Muscle of back (tissue), 13 donors: ENCODE measurements at places on chromosomes 5 and 9. TPM values are rescaled to one million over a fixed set of nuclear protein-coding genes. Genes with fewer than 3 reads are reported as not detected.

DNA sequence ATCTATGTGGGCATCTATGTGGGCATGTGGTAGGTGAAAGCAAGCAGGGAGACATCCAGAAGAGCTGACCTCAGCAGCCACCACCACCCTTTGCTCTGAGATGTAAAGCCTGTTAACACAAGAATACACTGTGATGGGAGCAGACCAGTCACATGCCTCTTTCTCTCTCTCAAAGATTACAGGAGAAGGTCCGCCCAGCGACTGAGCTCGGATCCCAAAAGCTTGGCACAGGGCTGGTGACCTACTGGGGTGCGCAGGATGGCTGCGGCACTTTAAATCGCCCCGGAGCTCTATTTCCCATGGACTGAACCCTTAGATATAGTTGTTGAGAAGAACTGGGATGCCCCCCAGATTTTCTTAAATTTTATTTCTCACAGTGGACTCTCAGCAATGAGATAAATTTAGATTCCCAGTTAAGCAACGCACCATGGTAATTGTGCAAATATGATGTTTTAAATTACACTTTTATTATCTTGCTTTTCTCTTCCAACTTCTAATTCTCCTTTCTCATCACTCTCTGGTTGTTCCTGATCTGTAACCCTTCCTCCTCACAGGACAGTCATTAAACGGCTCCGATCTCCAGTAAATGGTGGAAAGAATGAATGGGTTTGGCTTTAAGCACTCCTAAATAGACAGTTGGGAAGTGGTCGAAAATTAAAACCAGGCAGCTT lies 37.7 kb upstream of the ICE1 start:
- no peak for DNase-seq

GRCh38 chr9:97851446-97851883 lies 1.6 kb upstream of the FOXE1 start:
- DNase-seq = no peak

DNA sequence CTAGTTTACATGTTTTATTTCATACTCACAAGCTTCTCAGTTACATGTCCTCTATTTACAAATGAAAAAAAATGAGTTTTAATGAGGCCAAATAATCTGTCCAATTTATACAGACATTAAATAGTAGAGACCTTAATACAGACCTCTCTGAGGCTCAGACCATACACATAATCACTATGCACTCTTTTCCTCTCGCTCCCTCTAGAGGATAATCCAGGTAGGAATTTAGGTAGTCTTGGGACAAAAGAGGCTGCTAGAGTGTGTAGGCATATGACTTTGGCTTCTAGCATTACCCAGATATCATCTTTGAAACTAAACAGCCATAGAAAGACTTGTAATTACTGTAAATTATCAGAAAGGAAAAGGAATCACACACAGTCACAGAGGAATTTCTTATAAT lies 444.7 kb downstream of the HINT1 start:
- DNase-seq = peak; percentile 2

DNA sequence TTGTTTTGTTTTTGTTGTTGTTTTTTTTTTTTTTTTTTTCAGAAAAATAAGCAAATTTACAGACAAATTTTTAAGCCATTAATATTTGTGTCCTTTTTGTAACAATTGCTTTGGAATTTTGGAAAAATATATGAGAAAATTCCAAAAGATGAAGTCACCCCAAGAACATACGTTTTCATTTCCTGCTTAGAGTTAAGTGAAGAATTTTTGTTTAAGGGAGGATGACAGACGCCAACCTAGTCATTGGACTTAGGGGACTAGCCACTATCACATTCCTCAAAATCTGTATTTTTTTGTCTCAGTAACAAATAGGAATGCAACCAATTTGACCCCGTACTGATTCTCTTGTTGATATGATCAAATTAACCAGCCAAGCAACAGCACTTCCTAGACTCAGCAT lies 433.9 kb upstream of the SLC30A5 start:
- no peak for DNase-seq

DNA sequence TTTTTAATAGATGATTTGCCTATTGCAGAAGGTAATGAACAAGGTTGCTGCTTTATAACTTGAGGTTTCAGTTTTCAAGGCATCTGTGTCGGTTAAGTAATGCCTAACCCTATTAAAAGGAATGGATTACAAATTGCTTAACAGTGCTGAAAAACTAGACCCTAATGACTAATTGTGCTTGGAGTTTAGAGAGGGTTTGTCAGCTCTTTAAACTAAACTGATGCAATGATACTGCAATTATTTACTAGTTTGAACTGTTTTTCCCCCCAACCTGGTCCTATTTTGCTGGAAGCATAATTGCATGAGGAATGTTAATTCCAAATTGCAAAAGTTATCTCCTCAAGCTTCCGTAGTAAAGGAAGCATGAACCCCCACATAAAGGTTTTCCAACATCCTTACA lies 39.3 kb upstream of the TLX3 start:
- DNase-seq = peak; percentile 52

NRARP gene
- 5.2 TPM for polyA plus RNA-seq

GRCh38 chr5:67021962-67022361 lies 174.6 kb downstream of the CD180 start:
- DNase-seq = peak; percentile 35

GRCh38 chr5:51439232-51439631 lies 56.0 kb downstream of the ISL1 start:
- DNase-seq = no peak

PCDHA9 gene
- 0.04 TPM for polyA plus RNA-seq

IRX4 gene
- polyA plus RNA-seq = 3.4 TPM

DNA sequence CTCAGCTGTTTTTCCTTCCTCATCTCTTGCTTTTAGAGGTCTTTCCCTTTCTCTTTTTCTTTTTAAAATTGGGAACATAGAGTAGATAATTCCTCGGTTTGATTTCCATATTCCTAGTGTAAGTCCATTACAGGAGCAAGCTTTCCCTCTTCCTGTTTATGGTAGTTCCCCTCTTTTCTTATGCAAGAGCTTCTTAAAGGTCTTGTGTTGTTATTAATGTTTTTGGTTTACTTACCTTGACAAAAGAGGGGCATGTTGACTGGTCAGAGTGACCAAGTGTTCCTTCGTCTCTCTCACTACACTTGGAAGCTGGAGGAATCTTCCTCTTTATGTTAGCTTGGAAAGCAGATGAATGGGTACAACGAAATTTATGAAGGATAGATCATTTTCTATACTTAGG lies 8.3 kb downstream of the ATG10 start:
- DNase-seq = no peak

EQTN gene
- polyA plus RNA-seq = not detected

SCAMP1 gene
- polyA plus RNA-seq = 31.4 TPM

DNA sequence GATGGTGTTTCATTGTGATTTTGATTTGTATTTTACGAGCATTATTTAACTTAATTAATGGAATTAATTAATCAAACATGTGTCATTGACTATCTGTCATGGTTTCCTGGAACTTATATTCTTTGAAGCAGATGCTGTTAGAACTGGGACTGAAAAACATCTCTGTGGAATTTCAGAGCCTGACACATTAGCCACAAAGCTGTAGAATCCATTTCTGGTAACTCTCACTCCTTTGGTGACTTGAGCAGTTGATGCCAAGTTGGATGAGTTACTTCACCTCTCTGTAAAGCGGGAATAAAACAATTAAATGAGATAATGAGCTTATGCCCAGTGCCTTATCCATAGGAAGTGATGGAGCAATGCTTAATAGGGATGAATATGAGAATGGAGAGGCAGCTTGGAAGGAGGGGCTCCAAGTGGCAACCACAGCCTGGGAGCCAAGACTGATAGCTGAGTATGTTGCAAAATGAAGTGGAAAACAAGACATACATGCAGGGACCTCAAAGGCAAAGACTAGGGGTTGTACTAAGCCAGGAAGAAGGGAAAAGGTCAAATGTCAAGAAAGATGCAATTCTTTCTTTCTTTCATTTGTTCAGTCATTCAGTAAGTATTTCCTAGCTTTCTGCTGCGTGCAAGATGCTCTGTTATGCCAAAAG lies 23.1 kb upstream of the ADRA1B start:
- DNase-seq = no peak

GRCh38 chr9:104142799-104143549 lies 48.9 kb downstream of the SMC2 start:
- no peak for DNase-seq

ITK gene
- 1.7 TPM for polyA plus RNA-seq

KIF20A gene
- 23.7 TPM for polyA plus RNA-seq

DNA sequence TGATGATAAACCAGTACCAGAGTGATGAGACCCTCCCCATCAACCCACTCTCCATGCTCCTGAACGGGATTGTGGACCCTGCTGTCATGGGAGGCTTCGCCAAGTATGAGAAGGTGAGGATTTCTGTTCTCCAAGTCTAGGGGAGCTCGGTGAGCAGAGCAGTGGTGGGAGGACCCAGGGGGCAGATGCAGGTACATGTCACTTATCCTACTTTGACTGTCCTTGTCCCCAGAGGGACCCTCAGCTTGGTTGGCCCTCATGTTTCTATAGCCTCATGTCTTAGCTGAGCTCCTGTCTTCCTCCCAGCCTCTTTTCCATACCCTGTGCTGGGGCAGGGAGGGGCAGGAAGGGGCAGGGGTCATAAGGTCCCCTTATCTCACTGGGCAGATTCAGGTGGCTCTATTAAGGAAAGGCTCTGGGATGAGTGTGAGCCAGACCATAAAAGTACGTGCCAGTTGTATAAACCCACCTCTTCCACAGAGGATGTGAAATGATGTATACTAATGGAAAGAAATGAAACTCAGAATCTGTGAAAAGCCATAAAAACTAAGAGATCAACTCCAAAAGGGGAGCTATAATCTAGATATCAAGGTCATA lies 38.0 kb upstream of the FOXI1 start:
- no peak for DNase-seq

- no peak for DNase-seq
Observed at GRCh38 chr5:95035891-95036685, 248.8 kb downstream of the MCTP1 start.

GRCh38 chr9:5587024-5587423 lies 41.9 kb upstream of the RIC1 start:
- no peak for DNase-seq

- DNase-seq = no peak
Observed at GRCh38 chr5:148384380-148384737, 601 bp downstream of the FBXO38 start.

DNA sequence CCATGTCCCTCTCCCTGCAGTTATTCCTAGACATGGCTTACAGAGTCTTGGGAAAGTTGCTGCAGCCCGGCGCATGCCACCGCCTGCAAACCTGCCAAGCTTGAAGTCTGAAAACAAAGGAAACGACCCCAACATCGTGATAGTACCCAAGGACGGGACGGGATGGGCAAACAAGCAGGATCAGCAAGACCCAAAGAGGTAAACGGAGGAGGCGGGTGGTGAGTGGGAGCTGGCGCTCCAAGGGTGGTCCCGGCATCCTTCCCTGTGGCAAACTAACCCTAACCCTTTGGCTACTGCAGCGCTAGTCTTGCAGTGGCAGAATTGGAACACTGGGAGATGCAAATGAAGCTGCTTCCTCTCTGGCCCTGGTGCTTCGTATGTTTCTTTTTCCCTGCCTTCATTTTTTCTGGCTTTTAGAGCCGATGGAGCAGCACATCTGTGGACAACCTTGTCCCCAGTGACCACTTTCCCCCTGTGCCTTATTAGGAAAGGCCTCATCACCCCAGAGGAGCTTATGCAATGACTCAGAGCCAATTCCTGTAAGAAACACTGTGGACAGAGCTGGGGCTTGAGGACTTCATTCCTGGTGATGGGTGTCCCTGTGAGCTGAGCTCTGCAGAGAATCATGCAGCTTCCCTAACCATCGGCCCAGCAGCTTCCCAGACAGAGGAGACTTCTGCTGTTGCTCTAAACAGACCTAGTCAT lies 38.9 kb downstream of the PRRC2B start:
- DNase-seq = no peak

DNA sequence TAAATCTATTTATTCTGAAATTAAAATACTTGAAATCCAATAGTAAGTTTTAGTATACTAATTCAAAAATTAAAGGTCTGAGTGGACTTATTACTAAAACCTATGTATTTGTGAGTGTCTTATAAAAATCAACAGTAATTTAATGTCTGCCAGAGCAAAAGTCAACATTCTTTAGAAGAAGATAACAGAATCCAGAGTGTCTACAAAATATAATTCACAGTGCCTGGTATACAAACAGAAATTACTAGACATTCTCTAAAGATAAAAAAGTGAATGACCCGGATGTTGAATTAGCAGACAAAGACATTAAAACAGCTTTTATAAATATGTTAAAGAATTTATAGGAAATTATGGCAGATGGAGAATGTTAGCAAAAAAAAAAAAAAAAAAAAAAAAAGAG lies 22.4 kb upstream of the IRX4 start:
- no peak for DNase-seq

DNA sequence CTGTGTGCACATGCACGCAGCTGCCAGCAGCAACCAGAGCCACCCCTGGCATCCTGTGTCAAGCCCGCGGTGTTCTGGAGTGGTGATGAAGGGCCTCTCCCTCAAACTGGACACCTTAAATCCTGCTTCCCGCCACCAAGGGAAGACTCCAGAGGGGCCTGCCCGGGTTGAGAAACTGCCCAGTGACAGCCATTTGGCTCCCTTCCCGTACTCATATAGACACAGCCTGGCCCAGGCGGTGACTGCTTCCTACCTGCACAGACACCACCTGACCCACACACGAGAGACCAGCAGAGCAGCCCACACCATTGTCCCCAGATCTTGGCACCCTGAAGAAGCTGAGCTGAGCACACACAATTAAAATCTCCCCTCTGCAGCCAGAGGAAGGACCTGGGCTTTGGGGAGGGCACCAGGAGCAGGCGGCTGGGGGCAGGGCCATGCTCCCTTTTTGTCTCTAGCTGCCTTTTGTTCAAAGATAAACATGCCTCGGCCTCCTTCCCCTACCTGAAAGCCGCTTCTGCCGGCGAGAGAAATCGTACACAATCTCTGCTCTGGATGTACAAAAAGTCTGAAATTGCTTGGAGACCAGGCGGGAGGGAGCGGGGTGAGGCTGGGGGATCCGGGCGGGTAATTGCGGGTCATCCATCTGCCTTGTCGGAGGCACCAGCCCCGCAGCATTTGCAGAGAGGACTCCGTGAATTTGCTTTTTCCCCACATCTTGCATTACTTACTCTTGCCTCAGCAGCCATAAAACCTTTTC lies 78.4 kb downstream of the TSPAN17 start:
- DNase-seq = no peak

- DNase-seq = no peak
Observed at GRCh38 chr9:136531186-136531903, 14.5 kb downstream of the NOTCH1 start.

GRCh38 chr9:123597048-123597447 lies 241.1 kb downstream of the CRB2 start:
- no peak for DNase-seq

PDE8B gene
- polyA plus RNA-seq = 3.7 TPM

TGFBI gene
- 146 TPM for polyA plus RNA-seq

DNA sequence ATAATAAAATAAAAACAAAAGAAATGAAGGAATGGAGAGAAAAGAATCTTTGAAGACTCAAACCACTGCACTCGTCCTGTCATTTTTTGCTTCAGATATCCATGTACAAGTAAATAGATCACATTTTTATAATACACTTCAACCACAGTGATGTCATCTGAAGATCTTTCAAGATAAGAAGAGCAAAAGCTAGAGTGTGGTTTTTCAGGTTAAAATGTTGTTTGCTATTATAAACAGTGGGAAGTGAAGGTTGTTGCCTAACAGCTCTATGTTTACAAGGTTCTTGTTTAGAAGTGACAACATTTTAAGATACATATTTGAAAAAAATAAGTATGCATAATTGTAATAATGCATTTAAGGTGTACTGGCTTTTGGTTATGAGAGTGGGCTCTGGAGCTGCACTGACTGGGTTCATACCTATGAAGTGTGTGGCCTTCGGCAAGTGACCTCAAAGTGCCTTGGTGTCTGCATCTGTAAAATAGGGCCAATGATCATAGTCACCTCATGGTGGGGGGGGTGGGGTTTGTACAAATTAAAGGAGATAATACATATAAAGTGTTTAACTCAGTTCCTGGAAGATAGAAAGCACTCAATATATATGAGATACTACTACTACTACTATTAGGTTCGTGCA lies 45.5 kb upstream of the IL7R start:
- DNase-seq = no peak
